ENCODE measurements at places on chromosomes 5 and 9. TPM values are rescaled to one million over a fixed set of nuclear protein-coding genes. Genes with fewer than 3 reads are reported as not detected.

The NIPAL4 gene
- not detected for total RNA-seq

The OMD gene
- total RNA-seq = under 0.01 TPM

The PCDHB13 gene
- 0.36 TPM for total RNA-seq

The ANGPTL2 gene
- 8.0 TPM for total RNA-seq

The SAXO1 gene
- under 0.01 TPM for total RNA-seq

The LAMC3 gene
- 0.77 TPM for total RNA-seq

The RASEF gene
- 3.3 TPM for total RNA-seq

The PAM gene
- 69.8 TPM for total RNA-seq

The MZB1 gene
- total RNA-seq = not detected

The OR1J2 gene
- total RNA-seq = not detected

The ADRA1B gene
- 5.8 TPM for total RNA-seq

The ADCY2 gene
- total RNA-seq = 1.7 TPM

The CCDC192 gene
- total RNA-seq = not detected

The MYOZ3 gene
- 0.34 TPM for total RNA-seq

The LCNL1 gene
- total RNA-seq = not detected

The TMC1 gene
- total RNA-seq = not detected

The CCL27 gene
- total RNA-seq = 0.34 TPM

The TAF11L5 gene
- total RNA-seq = not detected

The ANKRD18B gene
- total RNA-seq = 5.9 TPM
